Testis (tissue), 5 donors: ENCODE measurements at places on chromosomes 12 and 14. TPM values are rescaled to one million over a fixed set of nuclear protein-coding genes. Genes with fewer than 3 reads are reported as not detected.

Gene ABCC9
- total RNA-seq, result 2.3 TPM

Gene PAX9
- total RNA-seq, result 0.50 TPM

- H3K27ac ChIP-seq, result no peak overlapping the region
- no peak overlapping the region for H3K4me3 ChIP-seq
These were observed 84.5 kb upstream of the CDKN3 start for GRCh38 chr14:54312166-54312801.

DNA sequence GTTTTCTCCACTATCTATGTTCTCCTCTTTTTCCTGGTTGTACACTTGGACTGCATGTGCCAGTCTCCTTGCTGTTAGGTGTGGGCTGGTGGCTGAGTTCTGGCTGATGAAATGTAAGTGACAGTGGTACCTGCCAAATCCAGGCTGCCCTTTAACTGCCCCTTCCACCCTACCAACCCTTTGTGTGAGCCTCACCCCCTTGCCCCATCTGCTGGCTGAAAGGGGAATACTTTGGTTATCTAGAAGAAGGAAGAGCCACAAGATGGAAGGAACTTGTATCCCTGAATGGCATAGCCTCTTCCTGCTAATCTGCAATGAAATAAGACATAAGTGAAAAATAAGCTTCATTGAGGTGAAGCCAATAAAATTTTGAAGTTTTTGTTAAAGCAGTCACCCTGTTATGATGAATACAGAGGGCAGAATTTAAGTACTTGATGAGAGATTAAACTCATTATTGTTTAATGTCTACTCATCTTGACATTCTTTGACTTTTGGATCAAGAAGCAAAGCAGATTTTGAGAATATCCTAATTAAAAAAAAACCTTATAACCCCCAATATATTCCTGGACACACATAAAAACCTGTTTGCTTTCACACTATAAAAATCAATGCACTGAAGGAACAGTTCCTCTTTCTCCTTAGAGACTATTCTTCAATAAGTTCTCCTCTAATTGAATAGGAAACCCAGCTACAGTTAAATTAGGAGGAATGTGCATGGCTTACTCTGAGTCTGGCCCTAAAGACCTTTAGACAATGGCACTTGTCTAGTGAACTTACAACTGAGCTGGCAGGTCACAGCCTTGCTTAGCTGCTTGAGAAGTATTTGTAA is 262.6 kb upstream of the BTG1 start:
- no peaks in the 10 kb centered on the region for H3K4me1 ChIP-seq
- DNase-seq, result peak; percentile 32
- H3K27me3 ChIP-seq, result no peaks in the 10 kb centered on the region
- H3K36me3 ChIP-seq, result no peaks in the 10 kb centered on the region
- H3K4me3 ChIP-seq, result no peak overlapping the region

- peaks cover 8% of the 10 kb centered on the region for H3K4me1 ChIP-seq
- H3K27me3 ChIP-seq, result no peaks in the 10 kb centered on the region
- no peaks in the 10 kb centered on the region for H3K36me3 ChIP-seq
These were observed 120.7 kb downstream of the ADGRD1 start for GRCh38 chr12:131074221-131075083.

Gene LMO3
- 1.8 TPM for total RNA-seq

Gene ZNF84
- 45.5 TPM for total RNA-seq

GRCh38 chr14:71498212-71498611 is 434.0 kb upstream of the RGS6 start:
- no peaks in the 10 kb centered on the region for H3K4me1 ChIP-seq
- no peak for DNase-seq
- no peak overlapping the region for H3K27ac ChIP-seq
- H3K27me3 ChIP-seq, result no peaks in the 10 kb centered on the region
- no peaks in the 10 kb centered on the region for H3K36me3 ChIP-seq
- no peak overlapping the region for H3K4me3 ChIP-seq

GRCh38 chr12:112013601-112014402 is 576 bp downstream of the ERP29 start:
- peak overlapping the region; percentile 83 for H3K27ac ChIP-seq
- DNase-seq, result peak; percentile 84
- peak overlapping the region; percentile 96 for H3K4me3 ChIP-seq
- peaks cover 27% of the 10 kb centered on the region for H3K4me1 ChIP-seq

Gene GOLT1B
- 13.9 TPM for total RNA-seq

DNA sequence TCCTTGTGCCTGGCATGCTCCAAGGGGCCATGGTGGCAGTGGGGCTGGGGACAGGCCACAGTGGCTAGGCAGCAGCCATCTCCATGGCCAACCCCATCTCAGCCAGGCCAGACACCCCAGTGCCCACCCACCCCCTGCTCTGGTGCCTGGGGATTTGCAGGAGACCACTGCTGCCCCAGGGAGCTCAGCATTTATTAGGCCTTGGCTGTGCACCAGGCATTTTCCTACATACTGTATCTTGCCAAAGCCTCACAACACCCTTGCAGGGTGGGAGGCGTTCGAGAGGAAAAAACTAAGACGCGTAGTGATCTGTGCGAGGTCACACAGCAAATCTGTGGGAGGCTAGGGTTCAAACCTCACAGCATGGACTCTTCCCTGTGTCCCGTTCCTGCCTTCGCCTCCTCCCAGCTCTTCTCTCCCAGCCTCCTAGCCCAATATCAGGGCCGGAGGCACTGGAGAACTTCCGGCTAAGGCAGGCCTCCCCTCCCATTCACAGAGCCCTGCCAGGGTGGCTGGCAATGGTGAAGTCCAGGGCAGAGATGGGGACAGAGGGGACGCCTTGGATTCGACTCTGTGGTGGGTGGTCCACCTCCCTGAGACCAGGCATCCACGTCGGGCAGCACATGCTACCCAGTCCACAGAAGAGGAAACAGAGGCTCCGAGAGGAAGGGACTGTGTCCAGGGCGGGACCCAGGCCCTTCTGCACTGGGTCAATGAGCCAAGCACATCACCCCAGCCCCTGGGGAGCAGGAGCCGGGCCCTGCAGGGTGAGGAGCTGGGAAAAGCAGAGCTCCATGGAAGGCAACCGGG is 57.4 kb downstream of the FAM222A start:
- no peak overlapping the region for H3K27ac ChIP-seq
- no peak overlapping the region for H3K4me3 ChIP-seq
- no peaks in the 10 kb centered on the region for H3K36me3 ChIP-seq
- H3K4me1 ChIP-seq, result peaks cover 19% of the 10 kb centered on the region
- no peaks in the 10 kb centered on the region for H3K27me3 ChIP-seq

Gene DBX2
- 2.8 TPM for total RNA-seq

DNA sequence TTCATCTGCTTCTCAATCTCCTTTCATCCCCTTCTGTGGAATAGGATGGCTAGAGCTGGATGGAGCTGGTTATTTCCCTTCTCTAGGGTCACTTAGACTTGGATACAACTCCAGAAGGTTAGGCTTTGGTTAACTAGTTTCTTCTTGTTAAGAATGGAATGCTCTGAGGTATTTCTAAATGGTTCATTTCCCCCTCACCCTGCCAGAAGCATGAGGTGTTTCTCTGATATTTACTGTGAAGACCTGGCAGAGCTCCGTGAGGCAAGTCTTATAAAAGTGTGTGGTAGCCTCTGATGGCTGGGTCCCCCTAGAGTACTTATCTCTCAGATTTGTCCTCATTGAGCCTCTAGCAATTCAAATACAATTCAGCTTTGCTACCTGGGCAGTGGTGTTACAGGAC is 207.9 kb downstream of the SLC16A7 start:
- H3K4me1 ChIP-seq, result no peaks in the 10 kb centered on the region
- no peak overlapping the region for H3K27ac ChIP-seq
- H3K4me3 ChIP-seq, result no peak overlapping the region
- H3K36me3 ChIP-seq, result no peaks in the 10 kb centered on the region
- no peaks in the 10 kb centered on the region for H3K27me3 ChIP-seq
- DNase-seq, result no peak

GRCh38 chr14:99393059-99393655 is 87.5 kb downstream of the SETD3 start:
- DNase-seq, result peak; percentile 41
- H3K36me3 ChIP-seq, result no peaks in the 10 kb centered on the region
- H3K4me1 ChIP-seq, result no peaks in the 10 kb centered on the region
- H3K4me3 ChIP-seq, result no peak overlapping the region
- H3K27ac ChIP-seq, result no peak overlapping the region

Gene PLBD1
- 9.3 TPM for total RNA-seq

GRCh38 chr12:107368586-107368985 is 275.2 kb upstream of the CRY1 start:
- no peak for DNase-seq
- no peaks in the 10 kb centered on the region for H3K4me1 ChIP-seq
- no peaks in the 10 kb centered on the region for H3K36me3 ChIP-seq
- no peaks in the 10 kb centered on the region for H3K27me3 ChIP-seq
- H3K27ac ChIP-seq, result no peak overlapping the region
- H3K4me3 ChIP-seq, result no peak overlapping the region

- DNase-seq, result no peak
- no peaks in the 10 kb centered on the region for H3K27me3 ChIP-seq
- no peaks in the 10 kb centered on the region for H3K4me1 ChIP-seq
- no peak overlapping the region for H3K27ac ChIP-seq
These were observed 15.7 kb upstream of the PHETA1 start for GRCh38 chr12:111384596-111384995.

DNA sequence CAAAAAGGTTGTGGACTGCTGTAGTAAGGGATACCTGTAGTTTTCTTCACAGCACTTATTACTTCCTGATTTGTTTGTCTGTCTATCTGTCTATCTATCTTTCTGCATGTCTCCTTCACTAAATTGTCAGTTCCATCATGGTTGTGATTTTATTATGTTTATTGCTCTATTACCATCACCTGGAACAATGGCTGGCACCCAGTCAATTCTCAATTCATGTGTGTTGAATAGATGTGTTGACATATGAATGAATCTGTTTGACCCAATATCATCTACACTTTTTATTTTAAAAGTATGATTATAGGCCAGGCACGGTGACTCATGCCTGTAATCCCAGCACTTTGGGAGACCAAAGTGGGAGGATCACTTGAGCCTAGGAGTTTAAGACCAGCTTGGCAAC is 224.4 kb downstream of the NUBPL start:
- DNase-seq, result no peak
- H3K27ac ChIP-seq, result no peak overlapping the region
- H3K27me3 ChIP-seq, result no peaks in the 10 kb centered on the region
- H3K36me3 ChIP-seq, result no peaks in the 10 kb centered on the region
- H3K4me3 ChIP-seq, result no peak overlapping the region

Gene CCDC91
- total RNA-seq, result 92.1 TPM

GRCh38 chr12:120993496-120993895 is 15.2 kb downstream of the HNF1A start:
- no peaks in the 10 kb centered on the region for H3K4me1 ChIP-seq
- no peak for DNase-seq
- H3K36me3 ChIP-seq, result no peaks in the 10 kb centered on the region
- H3K27ac ChIP-seq, result no peak overlapping the region
- no peaks in the 10 kb centered on the region for H3K27me3 ChIP-seq

- H3K27ac ChIP-seq, result no peak overlapping the region
- H3K4me1 ChIP-seq, result no peaks in the 10 kb centered on the region
- H3K27me3 ChIP-seq, result no peaks in the 10 kb centered on the region
These were observed 99.0 kb downstream of the LIN7A start for GRCh38 chr12:80838708-80839107.

GRCh38 chr14:93115821-93116675 is at the start of gene ITPK1:
Gene ITPK1, minus strand, starts transcription at chr14:93115925. Its CDS starts 762 bp downstream, at chr14:93115163.
- no peaks in the 10 kb centered on the region for H3K36me3 ChIP-seq
- peak within 1 kb of the TSS; percentile 97 for H3K27ac ChIP-seq
- peak within 1 kb of the TSS; percentile 82 for H3K4me3 ChIP-seq
- H3K27me3 ChIP-seq, result no peaks in the 10 kb centered on the region
- peak; percentile 56 for DNase-seq
- peaks cover 22% of the 10 kb centered on the region for H3K4me1 ChIP-seq

DNA sequence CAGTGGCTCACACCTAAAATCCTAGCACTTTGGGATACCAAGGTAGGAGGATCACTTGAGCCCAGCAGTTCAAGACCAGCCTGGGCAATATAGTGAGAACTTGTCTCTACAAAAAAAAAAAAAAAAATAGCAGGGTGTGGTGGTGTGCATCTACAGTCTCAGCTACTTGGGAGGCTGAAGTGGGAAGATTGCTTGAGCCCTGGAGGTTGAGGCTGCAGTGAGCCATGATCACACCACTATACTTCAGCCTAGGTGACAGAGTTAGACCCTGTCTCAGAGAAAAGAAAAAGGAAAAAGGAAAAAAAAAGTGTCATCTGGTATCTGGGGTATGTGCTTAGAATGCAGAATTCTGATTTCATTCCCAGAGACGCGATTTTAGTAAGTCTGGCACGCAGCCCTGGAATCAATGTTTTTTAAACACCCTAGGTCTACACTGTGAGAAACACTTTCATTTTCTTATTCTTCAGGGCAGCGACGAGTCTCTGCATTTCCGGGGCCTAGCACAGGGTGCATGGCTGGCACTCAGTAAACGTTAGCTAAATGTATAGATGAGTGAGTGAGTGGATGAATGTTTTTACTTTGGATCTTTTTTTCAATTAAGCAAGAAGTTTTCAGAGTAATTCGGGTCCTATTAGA is 243.8 kb upstream of the PWP1 start:
- H3K36me3 ChIP-seq, result no peaks in the 10 kb centered on the region
- H3K27ac ChIP-seq, result no peak overlapping the region
- DNase-seq, result peak; percentile 26
- H3K27me3 ChIP-seq, result no peaks in the 10 kb centered on the region

GRCh38 chr14:102241147-102241546 is 63.8 kb downstream of the MOK start:
- no peak overlapping the region for H3K27ac ChIP-seq
- no peaks in the 10 kb centered on the region for H3K27me3 ChIP-seq
- no peaks in the 10 kb centered on the region for H3K4me1 ChIP-seq
- no peak for DNase-seq
- H3K4me3 ChIP-seq, result no peak overlapping the region
- H3K36me3 ChIP-seq, result no peaks in the 10 kb centered on the region

Gene FAM90A1
- 1.5 TPM for total RNA-seq

Gene TEAD4
- total RNA-seq, result 10.9 TPM

GRCh38 chr14:74571901-74572725 is 39.9 kb downstream of the LTBP2 start:
- H3K4me1 ChIP-seq, result peaks cover 30% of the 10 kb centered on the region
- H3K27me3 ChIP-seq, result no peaks in the 10 kb centered on the region
- no peak overlapping the region for H3K27ac ChIP-seq
- peak; percentile 47 for DNase-seq

- H3K4me3 ChIP-seq, result no peak overlapping the region
- no peaks in the 10 kb centered on the region for H3K27me3 ChIP-seq
- no peaks in the 10 kb centered on the region for H3K36me3 ChIP-seq
- H3K27ac ChIP-seq, result no peak overlapping the region
These were observed 54.4 kb downstream of the PELI2 start for GRCh38 chr14:56172571-56172971.

Gene TCL1B
- 5.6 TPM for total RNA-seq

DNA sequence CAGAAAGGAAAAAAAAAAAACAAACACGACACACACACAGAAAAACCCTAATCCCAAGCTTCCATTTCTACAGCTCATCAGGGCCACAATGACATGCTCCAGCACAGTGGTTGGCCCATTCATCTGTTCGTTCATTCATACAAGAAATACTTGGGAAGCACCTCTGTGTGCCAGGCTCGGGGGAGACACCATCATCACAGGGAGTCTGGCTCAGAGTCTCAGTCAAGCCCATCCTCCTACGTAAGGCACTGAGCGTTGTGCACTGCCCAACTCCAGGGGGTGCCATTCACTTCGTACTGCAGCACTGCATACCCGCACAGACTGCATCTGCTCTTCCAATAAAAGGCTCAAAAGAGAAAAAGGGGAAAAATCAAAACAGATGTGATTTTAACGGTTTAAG is 15.3 kb downstream of the VPS37B start:
- no peaks in the 10 kb centered on the region for H3K36me3 ChIP-seq
- no peaks in the 10 kb centered on the region for H3K27me3 ChIP-seq
- H3K27ac ChIP-seq, result no peak overlapping the region
- peak; percentile 79 for DNase-seq
- no peak overlapping the region for H3K4me3 ChIP-seq
- H3K4me1 ChIP-seq, result peaks cover 43% of the 10 kb centered on the region
